ENCODE measurements at places on chromosomes 5 and 9.

DNA sequence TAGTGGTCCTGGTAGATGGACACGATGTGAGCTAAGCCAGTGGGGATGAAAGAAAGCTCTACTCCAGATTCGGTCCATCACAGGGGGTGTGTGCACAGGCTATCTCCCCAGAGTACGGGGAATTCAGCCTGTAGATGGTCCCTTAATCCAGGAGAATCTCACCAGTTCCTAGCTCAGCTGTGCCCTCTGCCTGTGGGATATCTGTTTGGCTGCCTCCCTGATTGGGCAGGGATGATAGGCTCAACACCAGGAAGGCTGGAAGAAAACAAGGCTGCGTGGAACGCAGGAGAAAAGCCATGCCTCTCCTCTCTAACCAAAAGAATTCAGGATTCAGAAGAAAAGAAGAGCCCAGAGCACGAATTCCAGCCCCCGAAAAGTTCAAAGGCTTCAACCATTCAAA lies 40.9 kb downstream of the VLDLR start:
- no peak for DNase-seq

GRCh38 chr5:100644185-100644584 lies 109.0 kb downstream of the FAM174A start:
- DNase-seq, result no peak

DNA sequence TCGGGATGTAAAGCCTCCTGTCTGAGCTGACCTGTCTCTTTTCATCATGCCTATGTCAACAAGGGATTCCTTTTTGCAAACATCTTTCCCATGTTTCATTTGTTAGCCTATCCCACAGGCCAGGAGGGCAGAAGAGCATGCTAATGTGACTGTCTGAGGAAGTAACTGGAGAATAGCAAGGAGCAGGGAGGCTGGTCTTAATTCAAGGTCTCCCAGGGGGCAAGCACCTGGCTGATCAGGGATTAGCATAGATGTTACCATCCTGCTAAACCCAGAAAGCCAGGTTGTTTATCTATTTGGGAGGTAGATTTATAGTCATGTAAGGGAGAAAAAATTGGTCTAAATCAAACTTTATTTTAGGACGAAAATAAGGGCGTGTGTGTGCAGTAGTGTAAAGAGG lies 36.7 kb upstream of the MAP1B start:
- no peak for DNase-seq

- DNase-seq, result no peak
Observed at GRCh38 chr5:140965905-140966292, 377 bp upstream of the PCDHAC2 start.

- no peak for DNase-seq
Observed at GRCh38 chr5:179008667-179009066, 13.5 kb upstream of the GRM6 start.

DNA sequence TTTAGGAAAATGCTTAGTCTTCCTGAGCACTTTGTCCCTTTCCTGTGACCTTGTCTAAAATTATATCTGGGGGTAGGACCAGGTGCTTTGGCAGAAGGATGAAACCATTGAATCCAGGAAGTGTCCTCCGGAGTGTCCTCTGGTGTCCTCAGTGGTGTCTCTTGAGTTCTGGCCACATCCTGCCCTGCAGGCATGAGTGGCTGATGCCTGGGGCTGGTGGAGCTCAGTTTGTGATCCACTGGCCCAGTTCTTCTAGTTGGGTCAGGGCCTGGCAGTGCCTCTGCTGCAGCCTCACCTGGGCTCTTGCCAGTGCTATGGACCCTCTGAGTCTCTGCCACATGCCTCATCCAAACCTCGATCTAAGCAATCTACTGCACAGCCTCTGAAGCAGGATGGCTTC lies 14.4 kb upstream of the TMED7 start:
- no peak for DNase-seq

GRCh38 chr5:163869581-163869980 lies 364.2 kb downstream of the MAT2B start:
- no peak for DNase-seq

DNA sequence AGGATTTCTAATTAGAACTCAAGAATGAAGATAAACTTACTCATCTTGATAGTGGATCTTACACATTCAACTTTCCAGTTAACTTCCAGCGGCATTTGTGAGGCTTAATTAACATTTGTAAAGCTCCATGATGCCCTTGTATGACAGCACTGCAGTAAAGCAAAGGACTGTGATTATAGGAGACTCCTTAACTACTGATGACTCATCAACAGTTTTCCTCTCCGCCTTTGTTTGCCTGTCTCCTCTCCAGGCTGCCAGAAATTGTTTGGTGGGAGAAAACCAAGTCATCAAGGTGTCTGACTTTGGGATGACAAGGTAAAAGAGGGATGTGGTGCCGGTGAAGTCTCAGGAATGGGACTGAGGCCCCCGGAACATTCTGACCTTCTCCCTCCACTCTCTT lies 20.4 kb upstream of the CYFIP2 start:
- no peak for DNase-seq

DNA sequence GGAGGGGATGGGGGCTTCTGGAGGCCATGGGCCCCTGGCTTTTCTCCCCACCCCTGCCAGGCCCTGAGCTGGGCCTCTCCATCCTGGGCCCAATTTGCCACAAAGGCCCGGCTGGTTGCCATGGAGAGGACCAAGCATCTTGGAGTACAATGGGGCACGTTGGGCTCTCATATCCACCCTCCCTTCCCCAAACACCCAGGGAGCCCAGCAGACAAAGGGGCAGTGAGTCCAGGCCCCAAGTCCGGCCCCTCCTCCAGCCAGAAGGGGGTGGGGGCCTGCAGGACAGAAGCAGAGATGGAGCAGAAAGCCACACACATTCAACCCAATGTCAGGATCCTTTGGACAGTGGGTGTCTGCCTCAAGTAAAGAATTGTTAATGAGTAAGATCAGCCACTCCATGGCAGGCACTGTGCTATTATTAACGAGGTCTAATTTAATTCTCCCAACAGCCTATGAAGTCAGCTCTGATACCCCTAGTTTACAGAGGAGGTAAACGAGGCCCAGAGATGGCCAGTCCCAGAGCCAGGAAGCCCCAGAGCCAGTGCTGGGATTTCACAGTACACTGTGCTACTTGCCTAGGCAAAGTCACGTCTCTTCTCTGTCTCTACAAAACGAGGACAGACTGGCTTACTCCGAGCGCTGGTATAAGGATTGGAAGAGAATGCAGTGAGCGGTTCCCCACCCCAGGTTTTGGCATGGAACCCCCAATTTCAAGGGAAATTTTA lies 2.3 kb downstream of the CRB2 start:
- no peak for DNase-seq

GRCh38 chr5:51484326-51484725 lies 101.1 kb downstream of the ISL1 start:
- no peak for DNase-seq

DNA sequence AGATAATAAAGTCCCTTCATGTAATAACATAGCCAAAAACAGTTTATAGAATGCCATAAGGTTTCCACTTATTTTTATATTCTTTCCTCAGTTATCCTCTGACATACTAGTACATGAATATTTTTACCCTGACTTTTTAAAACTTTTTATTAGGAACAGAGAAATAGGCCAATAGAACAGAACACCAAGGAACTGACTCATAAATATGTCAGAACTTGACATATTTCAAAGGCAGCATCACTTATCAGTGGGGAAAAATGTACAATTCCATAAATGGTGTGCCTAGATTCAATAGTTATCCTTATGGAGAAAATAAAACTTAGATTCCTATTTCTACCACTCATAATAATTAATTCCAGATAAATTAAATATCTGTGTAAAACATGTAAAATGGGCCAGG lies 9.4 kb downstream of the STARD4 start:
- DNase-seq, result no peak

DNA sequence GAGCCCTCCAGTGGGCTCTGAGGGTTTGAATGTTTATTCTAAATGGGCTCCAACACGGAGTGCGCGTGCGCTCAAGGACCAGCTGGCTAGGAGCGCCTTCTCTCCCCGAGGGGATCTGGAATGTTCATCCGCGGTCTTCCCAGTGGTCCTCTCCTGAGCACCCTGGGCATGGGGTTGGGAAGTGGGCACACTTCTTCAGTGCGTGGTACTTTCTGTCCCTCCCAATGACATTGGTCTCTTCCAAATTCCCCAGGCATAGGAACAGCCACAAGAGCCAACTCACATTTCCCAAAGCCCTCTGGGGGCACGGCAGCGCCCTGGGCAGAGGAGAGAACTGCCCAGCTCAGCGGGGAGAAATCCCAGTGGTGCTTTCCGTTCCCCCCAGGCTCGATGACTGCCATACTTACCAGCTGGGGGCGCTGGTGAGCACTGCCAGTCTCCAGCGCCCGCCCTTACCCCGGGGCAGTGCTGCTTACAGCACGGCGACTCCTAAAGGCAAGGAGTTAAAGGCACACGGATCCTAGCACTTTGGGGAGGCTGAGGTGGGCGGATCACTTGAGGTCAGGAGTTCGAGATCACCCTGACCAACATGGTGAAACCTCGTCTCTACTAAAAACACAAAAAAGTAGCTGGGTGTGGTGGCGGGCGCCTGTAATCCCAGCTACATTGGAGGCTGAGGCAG lies 29.9 kb upstream of the OBP2B start:
- DNase-seq, result peak; percentile 34

- DNase-seq, result no peak
Observed at GRCh38 chr9:93155716-93156474, 21.8 kb upstream of the NINJ1 start.

- no peak for DNase-seq
Observed at GRCh38 chr5:155729684-155730059, 597.3 kb upstream of the SGCD start.

- no peak for DNase-seq
Observed at GRCh38 chr5:61969755-61970154, 336.3 kb upstream of the KIF2A start.

DNA sequence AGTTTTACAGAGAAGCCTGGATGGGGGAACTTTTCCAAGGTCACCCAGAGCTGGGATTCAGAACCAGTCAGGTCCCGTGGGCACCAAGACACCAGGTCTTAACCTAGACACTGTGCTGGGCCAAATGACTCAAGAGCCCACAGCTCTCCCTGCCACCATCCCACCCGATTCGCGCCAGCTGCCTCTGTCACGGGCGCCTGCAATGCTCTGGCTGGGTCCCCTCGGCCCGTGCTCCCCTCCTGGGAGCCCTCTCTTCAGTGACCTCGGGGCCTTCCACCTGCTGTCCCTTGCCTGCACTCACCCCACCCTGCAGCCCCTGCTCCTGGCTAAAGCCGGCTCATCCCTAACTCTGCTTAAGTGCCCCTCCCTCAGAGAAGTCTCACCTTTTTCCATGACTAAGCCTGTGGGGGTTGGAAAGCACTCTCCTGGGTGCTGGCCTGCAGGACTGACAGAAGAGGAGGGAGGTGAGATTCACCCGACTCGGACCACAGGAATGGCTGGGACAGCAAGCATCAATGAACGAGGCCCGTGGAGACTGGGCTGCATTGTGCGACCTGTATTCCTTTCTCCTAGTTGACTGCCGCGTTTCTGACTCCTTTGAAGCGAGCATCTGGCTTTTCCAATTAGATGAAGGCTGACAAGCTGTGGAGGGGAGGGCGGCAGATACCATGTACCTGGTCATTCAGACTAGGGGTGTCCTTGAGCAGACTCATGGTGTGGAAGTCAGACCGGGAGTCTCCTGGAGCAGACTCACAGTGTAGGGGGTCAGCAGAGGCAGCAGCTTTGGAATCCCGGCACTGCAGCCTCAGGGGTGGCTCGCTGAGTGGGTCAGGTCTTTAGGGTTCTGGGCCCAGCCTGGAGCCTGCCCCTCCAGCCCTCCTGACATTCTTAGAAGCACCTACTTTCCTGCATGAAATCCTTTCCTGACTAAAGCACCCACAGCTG lies 5.8 kb upstream of the IL4 start:
- no peak for DNase-seq

DNA sequence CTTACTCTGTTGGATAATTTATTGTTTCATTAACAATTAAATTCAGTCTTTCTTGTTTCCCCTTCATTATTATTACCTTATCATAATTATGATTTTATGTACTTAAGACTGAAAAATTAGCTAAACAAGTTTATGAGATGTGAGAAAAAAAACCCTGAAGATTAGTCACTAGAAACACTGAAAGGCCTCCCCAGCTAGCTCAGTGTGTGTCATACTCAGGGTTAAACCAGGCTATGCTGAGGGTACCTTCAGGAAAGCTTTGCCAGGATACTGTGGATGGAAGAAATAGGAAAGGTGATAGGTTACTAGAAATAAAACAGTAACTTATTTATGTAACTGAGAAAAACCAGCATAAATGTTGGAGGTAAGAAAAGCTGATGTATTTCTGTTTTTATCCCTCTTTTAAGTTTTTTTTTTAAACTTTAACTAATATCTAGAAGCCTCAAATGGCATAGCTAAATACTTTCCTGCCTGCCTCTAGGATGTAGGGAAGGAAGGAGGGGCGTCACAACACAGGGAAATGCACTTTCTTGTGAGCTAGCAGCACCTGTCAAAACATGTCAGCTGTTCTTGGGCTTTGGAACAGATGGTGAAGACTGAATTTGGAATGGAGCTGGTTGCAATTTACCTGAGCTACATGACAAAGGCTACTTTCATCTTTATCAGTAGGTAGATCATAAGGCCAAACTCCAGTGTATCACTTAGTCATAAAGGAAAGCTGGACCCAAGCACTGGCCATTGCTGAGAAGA lies 24.2 kb downstream of the NMRK1 start:
- no peak for DNase-seq

DNA sequence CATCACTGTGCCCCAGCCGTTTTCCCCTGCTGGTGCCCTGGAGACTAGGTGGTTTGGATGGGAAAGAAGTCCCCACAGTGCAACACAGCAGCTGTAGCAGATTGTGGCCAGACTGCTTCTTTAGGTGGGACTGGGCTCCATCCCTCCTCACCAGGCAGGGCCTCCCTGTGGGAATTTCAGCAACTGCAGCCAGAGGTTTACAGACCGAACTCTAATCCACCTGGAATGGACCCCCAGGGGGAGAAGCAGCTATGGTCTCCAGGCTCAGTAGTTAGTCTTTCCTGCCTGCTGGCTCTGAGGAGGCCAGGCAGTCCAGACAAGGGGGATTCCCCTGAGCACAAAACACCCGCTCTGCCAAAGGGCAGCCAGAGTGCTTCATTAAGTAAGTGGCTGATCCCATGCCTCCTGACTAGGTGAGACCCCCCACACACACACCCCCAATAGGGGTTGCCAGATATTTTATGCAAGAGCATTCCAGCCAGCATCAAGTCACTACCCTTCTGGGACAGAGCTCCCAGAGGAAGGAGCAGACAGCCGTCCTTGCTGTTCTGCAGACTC lies 188.9 kb downstream of the SGCD start:
- no peak for DNase-seq

GRCh38 chr5:76852772-76853171 lies 3.0 kb downstream of the S100Z start:
- no peak for DNase-seq

DNA sequence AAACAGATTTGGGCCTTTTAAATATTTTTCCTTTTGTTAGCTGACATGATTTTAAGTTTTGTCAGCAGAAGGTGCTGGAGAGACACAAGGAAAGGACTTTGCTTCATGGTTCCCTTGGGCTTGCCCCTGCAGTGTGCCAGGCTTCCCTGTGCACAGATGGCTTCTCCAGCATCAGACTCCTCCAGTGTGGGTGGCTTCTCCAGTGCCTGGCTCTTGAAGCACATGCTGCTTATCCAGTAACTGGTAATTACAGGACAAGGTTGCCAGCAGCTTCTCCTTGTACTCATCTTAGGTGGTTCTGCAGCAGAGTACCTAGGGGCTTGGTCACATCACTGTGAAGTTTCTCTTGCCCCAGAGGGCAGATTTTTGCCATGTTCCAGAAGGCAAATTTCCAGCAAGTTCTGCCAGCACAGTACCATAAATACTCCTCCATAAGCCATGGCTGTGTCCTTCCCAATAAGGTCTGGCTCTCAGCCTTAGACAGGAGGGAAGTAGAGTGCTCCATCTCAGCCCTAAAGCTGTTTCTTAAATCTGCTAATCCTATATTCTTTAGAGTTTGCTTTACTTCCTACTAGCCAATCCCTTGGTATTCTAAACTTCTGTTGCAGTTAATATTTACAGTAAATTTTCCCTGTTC lies 62.4 kb downstream of the PJA2 start:
- DNase-seq, result no peak
